ENCODE measurements at places on chromosomes 3 and 15. TPM values are rescaled to one million over a fixed set of nuclear protein-coding genes. Genes with fewer than 3 reads are reported as not detected.

- DNase-seq: peak; percentile 8
Measured at GRCh38 chr15:100433304-100433703, 91.5 kb upstream of the ADAMTS17 start.

GRCh38 chr3:14516738-14517345, 23.3 kb downstream of the GRIP2 start:
- no peak for DNase-seq

GRCh38 chr3:18249126-18249525, 176.0 kb downstream of the SATB1 start:
- DNase-seq: no peak

- DNase-seq: peak; percentile 67
Measured at GRCh38 chr3:192817053-192817452, 89.7 kb upstream of the FGF12 start.

TSC22D2 gene
- 8.3 TPM for polyA plus RNA-seq

GRCh38 chr3:14451844-14452739, 49.7 kb downstream of the SLC6A6 start:
- no peak for DNase-seq

AGBL1 gene
- polyA plus RNA-seq: not detected

Data from mammary epithelial cell (primary cell).